Liver (tissue), 10 donors: ENCODE measurements at places on chromosomes 12 and 14.

DNA sequence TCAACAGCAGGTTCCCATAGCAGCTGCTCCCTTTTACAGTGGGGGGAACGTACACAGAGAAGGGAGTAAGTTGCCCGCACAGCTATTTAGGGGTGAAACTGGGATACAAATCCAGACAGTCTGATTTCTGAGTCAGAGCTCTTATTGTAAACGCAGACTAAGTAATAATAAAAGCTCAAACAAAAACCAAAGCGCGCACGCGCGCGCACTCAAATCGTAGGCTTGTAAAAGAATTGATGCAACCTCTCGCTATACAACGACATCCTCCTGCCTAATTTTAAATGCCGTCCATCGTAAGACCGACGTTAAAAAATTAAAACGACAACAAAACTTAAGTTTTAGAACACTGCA lies 747 bp upstream of the DACT1 start:
- no peak for DNase-seq

- DNase-seq: no peak
Measured at GRCh38 chr12:130655010-130655409, 61.1 kb downstream of the RIMBP2 start.

DNA sequence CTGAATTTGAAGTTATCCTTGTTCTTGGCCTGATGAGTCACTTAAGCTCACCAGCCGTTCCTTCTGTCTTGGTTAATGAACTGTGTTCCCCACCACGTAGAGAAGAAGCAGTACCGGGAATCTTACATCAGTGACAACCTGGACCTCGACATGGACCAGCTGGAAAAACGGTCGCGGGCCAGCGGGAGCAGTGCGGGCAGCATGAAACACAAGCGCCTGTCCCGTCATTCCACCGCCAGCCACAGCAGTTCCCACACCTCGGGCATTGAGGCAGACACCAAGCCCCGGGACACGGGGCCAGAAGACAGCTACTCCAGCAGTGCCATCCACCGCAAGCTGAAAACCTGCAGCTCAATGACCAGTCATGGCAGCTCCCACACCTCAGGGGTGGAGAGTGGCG lies 68.2 kb downstream of the FRMD6 start:
- DNase-seq: no peak

DNA sequence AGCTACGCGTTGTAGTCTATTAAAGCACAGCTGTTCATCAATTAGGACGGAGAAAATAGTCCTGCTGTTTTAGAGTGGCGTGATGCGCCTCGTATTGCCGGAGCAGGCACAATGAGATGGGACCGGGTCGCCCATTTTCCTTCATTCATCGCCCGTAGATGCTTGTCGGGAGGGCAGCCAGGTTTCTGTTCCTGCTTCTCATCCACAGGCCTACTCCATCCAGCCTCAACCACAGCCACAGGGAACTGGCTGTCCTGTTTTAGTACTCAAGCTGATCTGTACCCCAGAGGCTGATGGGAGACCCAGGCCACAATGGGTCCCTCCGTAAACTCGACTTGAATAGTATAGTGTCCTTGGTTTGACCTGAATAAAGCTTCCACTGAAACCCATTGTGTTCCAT lies 264.0 kb downstream of the VRK1 start:
- no peak for DNase-seq
